Thyroid gland (tissue), 4 donors: ENCODE measurements at places on chromosomes 7 and 10. TPM values are rescaled to one million over a fixed set of nuclear protein-coding genes. Genes with fewer than 3 reads are reported as not detected.

Gene GPC2
- not detected for total RNA-seq

Gene ESYT2
- total RNA-seq, result 102 TPM

GRCh38 chr7:95264363-95264891 is 59.9 kb downstream of the PON1 start:
- H3K36me3 ChIP-seq, result no peaks in the 10 kb centered on the region
- H3K4me1 ChIP-seq, result no peaks in the 10 kb centered on the region
- H3K27ac ChIP-seq, result no peak overlapping the region
- H3K4me3 ChIP-seq, result no peak overlapping the region

GRCh38 chr10:49348593-49348992 is 47.3 kb downstream of the DRGX start:
- no peaks in the 10 kb centered on the region for H3K27me3 ChIP-seq
- no peak for DNase-seq
- H3K4me3 ChIP-seq, result no peak overlapping the region
- no peak overlapping the region for H3K27ac ChIP-seq

- no peak overlapping the region for H3K4me3 ChIP-seq
- H3K36me3 ChIP-seq, result no peaks in the 10 kb centered on the region
- H3K4me1 ChIP-seq, result no peaks in the 10 kb centered on the region
- H3K27me3 ChIP-seq, result no peaks in the 10 kb centered on the region
- no peak for DNase-seq
Observed at GRCh38 chr10:71067098-71067740, 145.2 kb upstream of the UNC5B start.

GRCh38 chr7:77702513-77702912 is 6.3 kb downstream of the RSBN1L start:
- no peak overlapping the region for H3K4me3 ChIP-seq
- DNase-seq, result no peak
- no peaks in the 10 kb centered on the region for H3K27me3 ChIP-seq
- H3K36me3 ChIP-seq, result no peaks in the 10 kb centered on the region
- H3K4me1 ChIP-seq, result peaks cover 33% of the 10 kb centered on the region

DNA sequence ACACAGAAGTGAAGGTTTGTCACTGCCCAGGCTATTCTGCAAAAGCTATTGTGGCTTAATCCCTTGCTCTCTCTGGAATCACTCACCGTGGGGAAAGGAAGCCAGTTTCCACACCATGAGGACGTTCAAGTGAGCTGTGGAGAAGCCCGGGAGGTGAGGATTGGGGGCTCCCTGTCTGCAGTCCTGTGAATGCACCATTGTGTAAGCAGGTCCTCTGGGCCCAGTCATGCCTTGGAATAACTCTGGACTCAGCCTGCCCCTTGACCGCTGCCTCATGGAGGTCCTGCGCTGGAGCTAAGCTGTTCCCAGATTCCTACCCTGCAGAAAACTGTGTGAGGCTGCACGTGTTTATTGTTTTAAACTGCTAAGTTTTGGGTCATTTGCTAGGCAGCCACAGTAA is 33.5 kb downstream of the LYZL2 start:
- H3K4me1 ChIP-seq, result no peaks in the 10 kb centered on the region
- H3K36me3 ChIP-seq, result no peaks in the 10 kb centered on the region
- no peak overlapping the region for H3K27ac ChIP-seq
- H3K27me3 ChIP-seq, result no peaks in the 10 kb centered on the region
- DNase-seq, result no peak

DNA sequence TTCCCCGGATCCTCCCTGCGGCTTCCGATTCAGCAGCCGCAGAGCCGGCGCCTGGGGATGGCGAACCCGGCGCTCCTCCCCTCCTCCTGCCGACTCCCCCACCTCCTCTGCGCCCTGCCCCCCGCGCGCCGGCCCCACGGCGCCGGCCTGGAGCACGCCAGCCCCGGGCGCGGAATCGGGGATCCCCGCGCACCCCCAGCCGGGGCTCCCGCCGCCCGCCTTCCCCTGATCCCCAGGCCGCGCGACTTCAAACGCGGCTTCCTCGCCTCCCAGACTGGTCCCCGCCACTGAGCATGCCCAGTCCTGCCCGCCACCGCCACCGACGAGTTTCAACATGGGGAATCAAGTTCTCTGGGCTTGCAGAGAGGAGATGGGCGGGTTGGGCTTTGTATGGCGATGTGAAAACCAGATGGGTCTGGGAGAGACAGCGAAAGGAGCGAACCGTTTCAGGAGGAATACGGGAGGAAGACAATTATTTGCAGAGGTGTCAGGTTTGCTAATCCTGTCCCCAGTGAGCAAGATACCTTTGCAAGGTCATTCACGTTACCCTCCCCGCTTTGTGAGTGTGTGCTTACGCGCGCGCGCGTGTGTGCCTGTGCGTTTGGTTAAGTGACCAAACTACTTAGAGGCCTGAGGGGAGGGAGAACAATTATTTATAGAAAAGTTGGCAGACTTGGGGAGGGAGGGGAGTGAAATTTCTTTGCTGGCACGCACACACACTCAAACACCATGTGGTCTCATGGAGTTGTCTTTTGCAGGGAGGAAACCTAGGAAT is at the start of gene PANK1:
TSS of gene PANK1 (minus strand) at position 276 of the 775 bp plus-strand sequence. CDS start 351 bp downstream, outside the sequence.
- no peaks in the 10 kb centered on the region for H3K36me3 ChIP-seq
- H3K4me1 ChIP-seq, result peaks cover 18% of the 10 kb centered on the region
- DNase-seq, result peak; percentile 81
- no peaks in the 10 kb centered on the region for H3K27me3 ChIP-seq
- H3K4me3 ChIP-seq, result peak within 1 kb of the TSS; percentile 70

GRCh38 chr10:63240807-63241206 is 107.7 kb downstream of the NRBF2 start:
- H3K4me3 ChIP-seq, result no peak overlapping the region
- H3K27me3 ChIP-seq, result no peaks in the 10 kb centered on the region
- peaks cover 25% of the 10 kb centered on the region for H3K4me1 ChIP-seq
- no peaks in the 10 kb centered on the region for H3K36me3 ChIP-seq
- no peak overlapping the region for H3K27ac ChIP-seq

DNA sequence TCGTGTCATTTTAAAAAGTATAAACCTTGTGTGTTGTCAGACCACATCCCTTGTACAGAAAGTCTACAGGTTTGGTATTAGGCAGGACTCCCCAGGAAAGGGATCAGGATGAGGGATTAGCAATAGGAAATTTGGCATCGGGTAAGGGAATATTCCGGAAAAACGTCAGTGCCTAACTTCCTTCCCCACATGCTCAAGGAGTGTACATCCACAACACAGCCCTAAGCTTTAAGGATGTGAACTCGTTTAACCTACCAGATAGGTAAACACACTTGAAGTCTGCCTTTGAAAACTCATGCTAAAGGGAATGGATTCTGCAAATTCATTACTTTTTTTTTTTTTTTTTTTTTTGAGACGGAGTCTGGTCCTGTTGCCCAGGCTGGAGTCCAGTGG is 194.9 kb downstream of the SKIDA1 start:
- no peaks in the 10 kb centered on the region for H3K27me3 ChIP-seq
- no peak overlapping the region for H3K4me3 ChIP-seq
- H3K27ac ChIP-seq, result no peak overlapping the region
- no peaks in the 10 kb centered on the region for H3K36me3 ChIP-seq
- no peak for DNase-seq
- H3K4me1 ChIP-seq, result peaks cover 29% of the 10 kb centered on the region

DNA sequence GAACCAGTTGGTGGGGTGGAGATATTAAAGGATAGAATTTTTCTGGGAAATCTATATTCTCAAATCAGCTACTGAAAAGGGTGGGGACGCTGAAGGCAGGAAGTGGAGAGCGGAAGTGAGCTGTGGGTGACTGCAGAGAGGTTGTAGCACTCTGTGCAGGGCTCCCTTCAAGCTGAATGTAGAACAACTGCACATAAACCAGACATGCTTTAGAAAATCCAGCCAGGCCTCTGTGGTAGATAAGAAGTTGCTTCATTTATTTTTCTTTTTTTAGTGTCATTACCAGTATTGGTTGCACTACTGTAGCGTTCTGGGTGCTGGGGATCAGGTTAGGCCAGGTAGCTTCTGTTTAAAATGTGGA is 127.8 kb downstream of the CELF2 start:
- no peak for DNase-seq
- no peaks in the 10 kb centered on the region for H3K27me3 ChIP-seq
- H3K4me3 ChIP-seq, result no peak overlapping the region
- H3K27ac ChIP-seq, result no peak overlapping the region
- H3K36me3 ChIP-seq, result no peaks in the 10 kb centered on the region

DNA sequence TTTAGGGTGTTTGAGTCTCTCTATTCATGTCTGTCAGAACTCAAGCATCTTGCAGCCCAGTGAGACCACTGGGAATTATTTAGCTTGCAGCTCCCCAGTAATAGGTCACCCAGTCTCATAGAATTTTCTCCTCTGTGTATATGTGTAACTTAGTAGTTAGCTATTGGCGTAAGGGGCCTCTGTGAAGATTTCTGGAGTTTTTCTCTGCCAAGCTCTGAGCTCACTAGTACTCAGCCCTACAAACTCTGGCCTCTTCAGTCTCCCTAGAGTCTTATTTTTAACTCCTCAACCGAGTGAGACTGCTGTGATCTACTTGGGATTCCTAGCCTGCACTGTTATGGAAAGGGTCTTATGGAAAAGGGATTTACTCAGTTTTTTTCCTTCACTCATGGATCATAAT is 90.2 kb downstream of the PPP1R9A start:
- peaks cover 4% of the 10 kb centered on the region for H3K4me1 ChIP-seq
- H3K27me3 ChIP-seq, result no peaks in the 10 kb centered on the region
- H3K27ac ChIP-seq, result no peak overlapping the region
- no peak overlapping the region for H3K4me3 ChIP-seq
- no peaks in the 10 kb centered on the region for H3K36me3 ChIP-seq

DNA sequence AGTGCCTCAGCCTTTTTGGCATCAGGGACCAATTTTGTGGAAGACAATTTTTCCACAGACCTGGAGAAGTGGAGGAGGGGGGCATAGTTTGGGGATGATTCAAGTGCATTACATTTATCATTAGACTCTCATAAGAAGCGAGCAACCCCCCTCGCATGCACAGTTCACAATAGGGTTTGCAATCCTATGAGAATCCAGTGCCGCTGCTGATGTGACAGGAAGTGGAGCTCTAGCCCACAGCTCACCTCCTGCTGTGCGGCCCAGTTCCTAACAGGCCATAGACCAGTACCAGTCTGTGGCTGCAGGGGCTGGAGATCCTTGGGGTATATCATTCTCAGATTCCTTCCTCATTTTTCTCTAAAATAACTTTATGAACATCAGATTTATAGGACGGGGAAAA is 50.8 kb downstream of the ATAD1 start:
- DNase-seq, result no peak
- no peak overlapping the region for H3K27ac ChIP-seq
- no peaks in the 10 kb centered on the region for H3K4me1 ChIP-seq
- H3K4me3 ChIP-seq, result no peak overlapping the region

DNA sequence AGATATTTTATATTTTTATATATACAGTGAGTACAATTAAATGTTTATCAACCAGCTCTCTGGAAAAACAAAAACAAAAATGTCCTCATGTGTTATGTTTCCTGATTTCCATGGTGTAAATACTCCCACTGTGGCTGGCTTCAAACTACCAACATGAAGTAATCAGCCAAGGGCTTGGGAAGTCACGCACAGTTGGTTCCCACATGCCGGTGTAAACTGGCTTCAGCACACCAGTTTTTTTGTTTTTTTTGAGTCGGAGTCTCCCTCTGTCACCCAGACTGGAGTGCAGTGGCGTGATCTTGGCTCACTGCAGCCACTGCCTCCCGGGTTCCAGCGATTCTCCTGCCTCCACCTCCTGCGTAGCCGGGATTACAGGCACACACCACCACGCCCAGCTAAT is 11.8 kb downstream of the OSBPL3 start:
- no peaks in the 10 kb centered on the region for H3K36me3 ChIP-seq
- DNase-seq, result peak; percentile 55
- H3K4me1 ChIP-seq, result peaks cover 19% of the 10 kb centered on the region
- H3K4me3 ChIP-seq, result no peak overlapping the region

- H3K4me3 ChIP-seq, result no peak overlapping the region
- no peaks in the 10 kb centered on the region for H3K36me3 ChIP-seq
- DNase-seq, result no peak
- H3K27ac ChIP-seq, result no peak overlapping the region
- H3K27me3 ChIP-seq, result no peaks in the 10 kb centered on the region
Observed at GRCh38 chr10:65234261-65234660, 1691.6 kb upstream of the LRRTM3 start.
